ENCODE measurements at places on chromosomes 7 and 10.

DNA sequence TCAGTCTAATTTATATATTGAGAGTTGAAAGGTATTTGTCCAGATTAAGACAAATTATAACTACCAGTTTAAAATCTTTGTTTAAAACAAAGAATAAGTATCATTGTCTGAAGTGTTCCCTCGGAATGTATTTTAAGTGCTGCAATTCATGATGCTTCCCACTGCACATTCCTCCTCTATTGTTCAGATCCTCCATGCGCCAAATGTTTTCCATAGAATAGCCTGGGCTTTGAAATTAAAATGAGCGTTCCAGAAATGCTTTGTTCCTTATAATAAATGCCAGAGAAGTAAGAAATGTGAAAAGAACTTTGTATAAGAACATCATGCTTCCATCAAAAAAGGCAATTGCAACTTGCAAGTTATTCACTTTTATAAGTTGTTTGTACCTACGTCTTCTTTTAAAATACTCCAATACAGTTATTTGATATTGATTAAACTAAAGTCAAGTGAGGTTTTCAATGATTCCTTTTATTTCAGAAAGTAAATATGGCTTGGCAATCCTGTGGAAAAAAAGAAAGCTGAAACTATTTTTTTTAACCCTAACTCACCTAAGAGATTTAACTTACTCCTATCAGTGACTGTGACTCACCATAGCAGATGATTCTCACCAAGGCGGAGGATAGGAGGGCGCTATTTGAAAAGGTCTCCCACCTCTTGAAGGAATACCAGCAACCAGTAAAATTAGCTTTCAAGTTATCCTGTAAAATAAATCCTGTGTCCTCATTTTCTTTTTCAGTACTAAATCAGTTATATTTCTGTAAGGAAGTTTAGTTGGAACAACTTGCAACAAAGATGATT is 85.8 kb downstream of the CTNNA3 start:
- peak; percentile 24 for DNase-seq

DNA sequence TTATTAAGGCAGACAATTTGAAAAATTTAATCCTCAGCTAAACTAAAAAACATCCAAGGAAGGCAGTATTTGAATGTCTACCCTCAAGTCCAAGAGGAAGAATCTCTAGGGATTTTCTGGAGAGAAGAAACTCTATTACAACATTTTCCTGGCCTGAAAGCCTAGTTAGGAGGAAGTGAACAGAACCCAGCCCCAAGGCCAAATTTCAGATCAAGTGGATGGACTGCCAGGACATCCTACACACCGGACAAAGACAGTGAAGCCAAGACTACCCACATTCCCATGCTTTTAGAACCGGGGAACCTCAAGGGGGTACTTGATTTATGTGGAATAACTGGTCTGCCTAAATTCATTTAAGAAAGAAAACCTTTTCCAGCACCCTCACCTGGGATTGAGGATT is 108.9 kb upstream of the MEOX2 start:
- DNase-seq = no peak

DNA sequence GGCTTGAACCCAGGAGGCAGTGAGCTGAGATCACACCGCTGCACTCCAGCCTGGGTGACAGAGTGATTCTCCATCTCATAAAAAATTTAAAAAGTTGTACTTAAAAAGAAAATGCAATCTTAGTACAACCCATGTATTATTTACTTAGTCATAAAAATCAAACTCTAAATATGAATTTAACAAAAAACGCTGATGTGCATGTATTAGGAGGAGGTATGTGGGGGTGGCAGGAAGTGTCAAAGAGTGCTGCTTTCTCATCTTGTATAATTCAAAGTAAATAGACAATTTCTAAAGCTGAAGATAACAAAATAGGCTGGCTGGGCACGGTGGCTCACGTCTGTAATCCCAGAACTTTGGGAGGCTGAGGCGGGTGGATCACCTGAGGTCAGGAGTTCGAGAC is 81.0 kb upstream of the NRBF2 start:
- no peak for DNase-seq

DNA sequence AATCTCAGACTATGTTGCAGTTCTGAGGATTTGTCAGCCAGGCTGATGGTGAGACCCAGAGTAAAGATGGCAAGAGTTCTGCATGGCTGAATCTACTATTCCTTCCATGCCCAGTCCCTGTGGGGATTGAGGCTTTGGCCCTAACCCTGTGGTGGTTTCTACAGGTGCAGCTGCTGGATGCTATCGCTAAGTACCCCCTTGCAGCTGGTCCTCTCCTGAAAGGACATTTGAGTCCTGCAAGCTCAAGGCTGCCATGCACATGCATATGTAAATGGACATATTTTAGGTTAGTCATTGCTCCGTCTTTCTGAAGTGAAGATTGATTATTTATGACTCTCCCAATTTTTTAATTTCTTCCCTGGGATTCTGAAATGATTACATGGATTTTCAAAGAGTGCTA is 1122.2 kb upstream of the CELF2 start:
- no peak for DNase-seq

DNA sequence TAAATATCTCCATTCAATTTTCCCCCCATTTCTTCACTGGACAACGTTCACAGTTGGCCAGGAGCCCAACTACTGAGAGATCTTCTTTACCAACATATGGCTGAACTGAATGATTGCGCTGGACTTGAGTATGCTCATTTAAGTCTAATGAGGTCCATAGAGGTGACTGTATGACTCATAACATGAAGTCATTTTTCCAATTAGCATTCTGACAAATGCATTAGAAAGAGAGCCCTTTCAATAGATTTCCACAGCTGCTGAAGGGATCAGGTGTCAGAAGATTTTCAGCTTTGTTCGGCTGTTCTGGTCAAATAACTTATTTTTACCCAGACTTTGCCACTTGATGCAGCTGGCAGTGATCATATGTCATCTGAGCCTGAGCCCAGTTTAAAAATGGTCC is 438.0 kb downstream of the ETV1 start:
- DNase-seq = no peak

- no peak for DNase-seq
Measured at GRCh38 chr7:28442540-28443420, 30.5 kb downstream of the CREB5 start.

- DNase-seq = no peak
Measured at GRCh38 chr10:28800144-28800543, 122.8 kb downstream of the BAMBI start.

GRCh38 chr7:96085953-96086352 is 235.9 kb downstream of the SLC25A13 start:
- no peak for DNase-seq

GRCh38 chr7:12649348-12649747 is 38.1 kb upstream of the ARL4A start:
- DNase-seq = no peak

DNA sequence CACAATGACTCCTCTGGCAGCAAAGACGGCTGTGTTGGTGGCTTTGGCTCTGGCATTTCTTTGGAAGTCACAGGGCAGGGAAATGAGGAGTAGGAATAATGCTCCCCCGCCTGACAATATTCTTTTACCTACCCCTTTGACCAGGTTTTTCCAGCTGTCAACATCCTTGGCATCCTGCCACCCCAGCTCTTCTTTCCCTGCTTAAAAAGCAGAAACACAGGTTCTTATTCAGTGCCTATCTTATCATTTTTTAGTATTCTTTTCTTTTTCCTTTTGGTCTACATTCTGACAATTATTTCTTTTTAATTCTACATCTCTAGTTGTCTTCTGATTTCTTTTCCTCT is 97.7 kb downstream of the CREB5 start:
- no peak for DNase-seq

GRCh38 chr7:613442-614140 is 93.9 kb upstream of the PDGFA start:
- no peak for DNase-seq

DNA sequence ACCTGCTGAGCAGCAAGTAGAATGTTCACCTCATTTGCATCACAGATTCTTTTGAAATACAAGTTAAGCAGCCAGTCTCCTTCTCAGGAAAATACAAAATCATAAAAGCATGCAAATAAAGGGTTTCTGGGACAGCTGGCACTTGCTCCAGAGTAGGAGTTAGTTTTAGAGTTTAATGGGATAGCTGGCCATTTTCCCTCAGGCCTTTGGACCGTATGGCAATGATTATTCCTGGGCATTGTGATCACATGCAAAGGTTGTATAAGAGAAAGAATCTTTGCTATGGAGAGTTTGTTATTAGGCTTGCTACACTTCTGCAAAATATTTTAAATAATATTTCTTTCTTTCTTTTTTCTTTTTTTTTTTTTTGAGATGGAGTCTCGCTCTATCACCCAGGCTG is 240.8 kb downstream of the CDK14 start:
- no peak for DNase-seq

GRCh38 chr10:100912013-100912604 is 654 bp upstream of the SLF2 start:
- no peak for DNase-seq

GRCh38 chr10:2414039-2414438 is 653.3 kb upstream of the PFKP start:
- DNase-seq = no peak

GRCh38 chr7:95367606-95368005 is 28.6 kb downstream of the PON3 start:
- DNase-seq = no peak

DNA sequence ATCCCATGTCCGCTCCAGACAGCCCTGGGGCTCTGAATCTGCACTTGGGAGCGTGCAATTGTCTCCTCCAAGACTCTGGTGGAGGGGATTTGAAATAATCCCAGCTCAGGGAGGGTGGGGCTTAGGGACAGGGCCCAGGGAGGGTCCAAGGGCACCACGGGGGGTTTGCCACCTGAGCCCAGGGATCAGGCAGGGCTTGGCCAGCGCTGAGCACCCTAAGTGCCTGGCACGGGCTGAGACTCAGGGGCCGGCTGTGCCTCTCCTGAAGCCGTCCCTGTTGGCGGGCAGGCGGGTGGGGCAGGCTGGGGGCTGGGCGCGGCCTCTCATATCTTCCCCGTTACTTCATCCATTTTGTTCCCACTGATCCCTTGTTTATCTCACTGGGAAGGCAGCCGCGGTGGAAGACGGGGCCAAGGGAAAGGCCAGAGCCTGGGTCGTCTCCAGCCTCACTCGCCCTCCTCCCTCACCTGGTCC is 41.8 kb upstream of the ELN start:
- DNase-seq = no peak

DNA sequence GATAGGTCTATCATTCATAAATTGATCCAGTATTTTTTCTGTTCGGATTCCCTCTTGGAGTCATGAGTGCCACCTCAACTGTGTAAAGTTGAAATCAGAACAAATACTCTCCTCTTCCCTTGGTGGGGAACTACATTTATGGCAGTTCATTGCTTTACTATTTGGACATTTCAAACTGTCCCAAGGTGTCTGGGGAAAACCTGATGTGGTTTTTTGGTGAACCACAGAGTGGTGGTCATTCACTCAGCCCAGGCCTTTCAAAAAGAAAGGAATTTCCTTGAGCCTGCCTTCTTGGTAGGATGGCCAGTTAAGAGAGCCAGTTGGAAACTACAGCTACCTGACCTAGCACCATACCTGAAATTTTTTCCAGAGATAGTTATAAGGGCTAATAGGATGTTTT is 59.0 kb downstream of the ABCB1 start:
- DNase-seq = no peak

DNA sequence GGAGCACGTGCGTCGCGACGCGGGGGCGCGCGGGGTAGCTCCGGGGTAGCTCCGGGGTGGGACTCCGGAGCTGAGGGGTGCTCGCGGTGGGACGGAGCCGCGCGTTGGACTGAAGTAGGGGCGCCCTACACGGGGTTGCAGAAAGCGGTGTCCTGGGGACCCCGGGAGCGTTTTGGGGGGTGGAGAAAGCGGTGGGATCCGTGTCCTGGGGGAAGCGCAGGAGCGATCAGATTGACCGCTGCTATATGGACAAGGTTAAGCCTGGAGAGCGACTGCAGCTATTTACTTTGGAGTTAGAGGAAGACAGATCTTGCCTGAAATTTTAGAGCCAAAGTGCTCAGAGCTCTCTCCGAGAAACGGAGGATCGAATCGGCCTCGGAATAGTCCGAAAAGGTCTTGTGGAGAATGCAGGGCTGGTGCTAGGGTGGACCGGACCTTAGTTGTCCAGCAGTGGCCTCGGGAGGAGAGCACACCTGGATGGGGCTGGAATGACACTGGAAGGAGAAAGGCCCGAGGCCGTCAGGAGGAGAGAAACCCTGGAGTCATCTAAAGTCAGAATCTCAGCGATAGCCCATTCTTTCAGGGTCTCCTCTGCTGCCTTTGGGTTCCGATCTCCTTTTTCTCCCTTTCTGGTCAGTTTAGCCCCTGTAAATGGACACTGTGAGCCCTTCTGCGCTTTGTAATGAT is 564 bp downstream of the PDSS1 start:
- DNase-seq = no peak

DNA sequence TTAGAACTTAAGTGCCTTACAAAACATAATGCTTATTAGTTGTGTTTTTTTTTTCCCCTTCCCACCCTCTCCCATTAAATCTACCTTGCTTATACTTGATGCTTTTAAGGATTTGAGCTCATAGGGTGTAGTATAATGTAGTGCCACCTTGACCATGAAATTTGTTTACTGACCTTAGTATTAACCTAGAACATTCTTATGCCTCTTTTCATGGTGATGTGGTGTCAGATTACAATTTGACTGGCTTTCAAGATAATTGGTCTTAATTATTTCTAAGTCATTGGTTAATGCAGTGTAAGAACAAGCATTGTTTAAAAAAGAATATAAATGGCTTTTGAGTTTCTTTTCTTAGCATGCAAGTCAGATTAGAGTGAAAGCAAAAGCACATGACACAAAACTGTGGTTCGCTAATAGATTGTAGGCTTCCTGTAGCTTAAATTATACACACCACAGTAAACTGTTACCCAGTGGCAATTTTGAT is 61.8 kb downstream of the ADD3 start:
- no peak for DNase-seq

- no peak for DNase-seq
Measured at GRCh38 chr7:152307902-152308301, 127.9 kb downstream of the KMT2C start.

- no peak for DNase-seq
Measured at GRCh38 chr10:86597306-86597705, 57.0 kb upstream of the OPN4 start.

DNA sequence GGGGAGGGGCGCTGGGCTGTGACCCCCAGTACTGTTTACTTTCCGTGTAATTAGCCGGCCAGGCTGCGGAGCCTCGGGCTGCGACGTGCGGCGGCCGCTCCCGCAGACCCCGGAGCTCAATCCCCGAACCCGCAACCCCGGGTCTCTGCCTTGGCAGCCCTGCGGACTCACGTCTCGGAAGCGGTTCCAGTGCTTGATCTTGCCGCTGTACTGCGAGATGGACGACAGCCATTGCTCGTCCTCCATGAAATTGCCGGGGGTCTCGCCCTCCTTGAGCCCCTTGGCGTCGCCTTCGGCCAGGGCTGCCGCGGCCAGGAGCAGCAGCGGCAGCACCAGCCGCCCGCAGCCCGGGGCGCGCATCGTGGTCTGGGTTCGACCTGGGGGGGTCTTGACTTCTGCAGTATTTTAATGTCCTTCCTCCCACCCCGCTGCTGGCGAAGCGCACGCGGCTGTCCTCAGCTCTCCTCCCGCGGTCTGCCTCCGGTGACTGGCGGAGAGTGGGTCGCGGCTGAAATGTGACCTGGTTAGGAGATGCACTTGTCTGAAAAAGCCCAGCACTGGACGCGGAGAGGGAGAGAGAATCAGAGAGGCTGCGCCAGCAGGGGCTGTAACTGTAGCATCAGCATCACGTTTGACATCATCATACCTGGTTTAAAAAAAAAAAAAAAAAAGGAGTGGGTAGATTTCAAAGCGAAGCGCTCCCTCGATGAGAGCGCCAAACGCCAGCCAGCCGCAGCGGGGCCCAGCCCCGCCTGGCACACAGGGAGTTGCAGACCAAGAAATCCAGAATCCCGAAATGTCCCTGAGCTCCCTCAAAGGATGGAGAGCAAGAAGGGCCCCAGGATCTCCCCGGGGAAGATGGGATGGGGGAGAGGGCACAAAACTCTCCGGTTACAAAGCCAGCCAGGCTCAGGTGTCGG is at the start of gene SPOCK2:
Gene SPOCK2, minus strand, starts transcription at position 583 of the 920 bp plus-strand sequence. Its CDS starts 223 bp downstream, at position 360.
- peak; percentile 42 for DNase-seq

Measured in globus pallidus (tissue), 1 donor.